ENCODE measurements at places on chromosomes 2 and 18.

DNA sequence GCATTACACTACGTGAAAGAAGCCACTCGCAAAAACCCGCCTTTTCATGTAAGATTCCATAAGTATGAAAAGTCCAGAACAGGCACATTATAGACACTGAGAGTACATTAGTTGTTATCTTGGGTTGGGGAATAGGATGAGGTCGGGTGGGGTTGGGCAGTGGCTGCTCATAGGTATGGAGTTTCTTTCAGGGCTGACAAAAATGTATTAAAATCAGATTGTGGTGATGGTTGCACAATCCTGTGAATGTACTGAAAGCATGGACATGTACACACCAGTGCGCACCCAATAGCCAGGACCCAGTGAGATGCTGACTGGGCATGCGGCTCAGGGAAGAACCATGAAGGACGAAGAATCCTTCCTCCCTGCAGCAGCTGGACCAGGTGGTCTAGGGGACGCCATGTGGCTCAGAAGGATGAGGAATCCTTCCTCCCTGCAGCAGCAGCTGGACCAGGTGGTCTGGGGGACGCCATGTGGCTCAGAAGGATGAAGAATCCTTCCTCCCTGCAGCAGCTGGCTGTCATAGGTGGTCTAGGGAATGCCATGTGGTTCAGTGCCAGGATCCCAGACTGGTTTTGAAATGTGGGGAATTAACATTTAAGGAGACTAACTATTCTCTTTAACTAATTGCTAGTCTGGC is 50.1 kb downstream of the MBP start:
- DNase-seq: no peak

DNA sequence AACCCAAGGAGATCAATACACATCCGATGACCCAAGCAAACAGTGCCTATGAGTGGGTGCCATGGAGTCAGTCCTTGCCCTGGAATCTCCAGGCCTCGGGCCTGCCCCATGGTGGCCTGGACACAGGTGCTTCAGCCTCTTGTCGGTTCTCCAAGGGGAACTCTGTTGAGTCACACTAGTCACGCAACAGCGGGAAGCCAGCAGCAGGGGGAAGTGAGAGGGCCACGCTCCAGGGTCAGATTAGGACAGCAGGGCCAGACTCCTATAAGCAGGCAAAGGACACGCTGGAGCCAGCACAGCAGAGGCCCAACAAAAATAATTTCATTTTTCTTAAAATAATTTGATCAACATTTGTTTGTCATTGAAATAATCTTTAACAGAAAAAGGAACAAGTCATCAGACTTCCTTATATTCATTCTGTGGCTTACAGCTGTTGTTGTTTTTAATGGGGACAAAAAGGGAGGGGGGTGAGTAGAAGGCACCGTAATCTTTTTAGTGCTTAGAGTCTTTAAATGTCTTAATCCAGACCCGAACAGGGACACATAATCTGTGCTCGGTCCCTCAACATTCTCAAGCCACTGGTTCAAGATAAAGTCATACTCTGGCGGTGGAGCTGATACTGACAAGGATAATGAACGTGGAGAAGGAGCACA is 16.4 kb upstream of the ARMC9 start:
- no peak for DNase-seq

- peak; percentile 72 for DNase-seq
These were observed 358 bp downstream of the USP37 start for GRCh38 chr2:218567797-218568189.

DNA sequence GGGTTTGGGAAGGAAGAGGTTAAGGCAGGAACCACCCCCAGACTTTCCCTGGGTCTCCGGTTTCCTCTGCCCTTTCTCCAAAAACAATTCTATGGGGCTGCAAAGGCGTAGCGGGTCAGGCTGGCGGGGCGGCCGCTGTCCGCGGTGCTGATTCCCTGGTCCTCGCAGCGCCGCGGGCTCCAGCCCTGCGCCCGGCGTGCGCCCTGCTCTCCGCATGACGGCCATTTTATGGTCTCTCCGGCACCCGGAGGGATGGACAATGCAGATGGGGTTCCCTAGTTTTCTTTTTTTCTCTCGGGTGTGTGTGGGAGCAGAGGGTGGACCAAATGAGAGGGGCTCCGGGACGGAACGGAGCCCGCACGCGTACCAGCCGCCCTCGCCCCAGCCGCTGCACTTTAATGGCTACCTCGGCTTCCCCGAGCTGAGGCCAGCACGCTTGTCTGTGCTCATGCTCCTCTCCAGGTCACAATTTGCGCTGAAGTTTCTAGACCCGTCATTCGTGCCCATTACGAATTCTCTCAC is 1.6 kb downstream of the ST8SIA3 start:
- DNase-seq: no peak

DNA sequence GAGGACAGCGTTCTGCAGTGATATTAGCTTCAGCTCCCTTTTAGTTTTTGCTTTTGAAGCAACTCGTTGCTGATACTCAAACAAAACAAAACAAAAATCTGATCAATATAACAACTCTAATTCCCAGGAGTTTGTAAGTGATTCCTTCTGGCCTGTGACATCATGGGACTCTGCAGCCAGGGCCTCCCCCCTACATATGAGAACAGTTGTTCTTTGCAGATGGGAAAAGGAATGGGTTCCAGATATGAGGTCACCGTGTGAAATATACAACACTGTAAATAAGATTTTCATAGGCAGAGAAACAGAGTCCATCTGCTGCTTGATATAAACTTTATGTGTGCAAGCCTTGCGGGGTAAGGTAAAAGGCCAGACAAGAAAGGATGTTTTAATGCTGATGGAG is 56.7 kb downstream of the DIS3L2 start:
- no peak for DNase-seq

GRCh38 chr18:13051950-13052349 is 60.8 kb downstream of the CEP192 start:
- no peak for DNase-seq

All from T-helper 22 cell (primary cell).